ENCODE measurements at places on chromosomes 3 and 15. TPM values are rescaled to one million over a fixed set of nuclear protein-coding genes. Genes with fewer than 3 reads are reported as not detected.

The PROK2 gene
- total RNA-seq = not detected

The SAXO2 gene
- 2.8 TPM for total RNA-seq

The CCDC80 gene
- total RNA-seq = 38.7 TPM

The HRG gene
- total RNA-seq = not detected

The TMEM42 gene
- total RNA-seq = 12.8 TPM

The TUSC7 gene
- total RNA-seq = not detected

The LRRC2 gene
- 13.8 TPM for total RNA-seq

The C3orf20 gene
- total RNA-seq = 0.15 TPM

GRCh38 chr3:185188816-185189215 is 36.0 kb upstream of the C3orf70 start:
- no peak for DNase-seq

- DNase-seq = no peak
Observed at GRCh38 chr3:32240159-32240545, 1.7 kb downstream of the CMTM8 start.

- DNase-seq = no peak
Observed at GRCh38 chr3:23193831-23194230, 9.3 kb upstream of the UBE2E2 start.

GRCh38 chr3:20751296-20751695 is 565.3 kb upstream of the SGO1 start:
- no peak for DNase-seq

GRCh38 chr3:146468671-146469149 is 651 bp downstream of the PLSCR2 start:
- DNase-seq = no peak

DNA sequence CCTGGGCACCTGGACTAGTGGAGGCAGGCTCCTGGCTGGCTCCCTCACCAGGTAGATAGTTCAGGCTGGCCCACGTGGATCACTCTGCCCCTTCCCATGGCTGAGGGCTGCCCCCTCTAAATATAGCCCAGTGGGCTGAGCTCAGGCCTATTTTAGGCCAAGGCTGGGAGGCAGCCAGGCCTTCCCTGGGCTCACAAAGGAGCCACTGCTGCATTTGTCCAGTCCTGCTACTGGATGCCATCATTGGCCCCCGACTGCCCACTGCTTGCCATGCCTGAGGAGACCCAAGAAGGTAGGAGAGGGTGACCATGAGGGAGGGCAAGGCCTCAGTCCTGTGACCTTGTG is at the start of gene LSMEM2:
Gene LSMEM2 (plus strand): TSS at position 208 of the 345 bp plus-strand sequence. CDS start 27 bp downstream, at position 235.
- no peak for DNase-seq

GRCh38 chr15:55786341-55786740 is 43.4 kb upstream of the PRTG start:
- no peak for DNase-seq

GRCh38 chr15:76179023-76179422 is 119.2 kb downstream of the TMEM266 start:
- no peak for DNase-seq

DNA sequence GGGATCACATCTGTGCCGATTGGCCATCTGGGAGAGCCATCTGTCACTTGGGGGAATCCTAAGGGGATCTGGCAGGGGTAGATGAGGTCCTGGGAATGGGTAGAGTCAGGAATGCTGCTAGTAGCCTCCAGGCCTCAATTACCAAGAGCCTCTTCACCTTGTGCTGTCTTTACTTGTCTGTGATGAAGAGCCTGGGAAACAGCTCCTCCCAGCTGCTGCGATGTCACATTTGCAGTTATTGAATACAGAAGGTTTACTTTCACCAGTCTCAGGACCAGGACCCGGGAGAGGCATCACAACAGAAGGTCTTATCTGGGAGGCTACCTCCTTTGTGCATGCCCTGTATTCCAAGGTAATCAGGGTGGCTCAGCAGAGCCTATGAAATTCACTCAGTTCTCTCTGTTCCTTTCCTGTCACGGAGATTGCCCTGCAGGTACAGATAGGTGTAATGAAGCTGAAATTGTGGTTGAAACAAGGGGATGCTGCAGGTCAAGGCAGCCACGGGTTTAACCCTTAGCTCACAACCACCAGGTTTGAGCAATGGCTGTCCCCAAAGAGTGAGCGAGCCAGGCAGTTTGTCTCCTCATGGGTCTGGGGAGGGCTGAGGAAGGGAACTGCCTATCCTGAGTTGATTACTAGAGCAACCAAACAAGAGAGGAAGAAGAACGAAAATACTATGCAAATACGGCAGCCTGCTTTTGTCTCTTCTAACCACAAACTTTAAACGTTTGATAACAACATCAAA is 298.9 kb upstream of the RORA start:
- no peak for DNase-seq

DNA sequence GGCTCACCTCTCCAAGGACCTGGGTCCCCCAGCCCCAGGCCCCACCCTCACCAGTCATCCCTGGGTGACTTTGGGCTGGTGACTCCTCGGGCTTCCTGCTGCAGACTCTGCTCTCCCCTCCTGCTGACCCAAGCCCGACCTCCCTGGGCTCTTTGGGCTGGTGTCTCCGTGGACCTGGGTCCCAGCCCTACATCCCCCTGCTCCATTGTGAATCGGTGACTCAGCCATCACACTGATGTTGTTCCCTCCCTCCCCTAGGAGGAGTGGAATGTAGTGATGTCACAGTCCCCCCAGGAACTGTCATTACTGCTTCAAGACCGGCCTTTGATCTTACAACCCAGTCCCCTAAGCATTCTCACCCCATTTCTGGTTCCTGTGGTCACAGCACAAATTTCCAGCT is 83.7 kb downstream of the ADAMTS7 start:
- no peak for DNase-seq

- DNase-seq = no peak
Observed at GRCh38 chr3:192607798-192608197, 119.5 kb downstream of the FGF12 start.

DNA sequence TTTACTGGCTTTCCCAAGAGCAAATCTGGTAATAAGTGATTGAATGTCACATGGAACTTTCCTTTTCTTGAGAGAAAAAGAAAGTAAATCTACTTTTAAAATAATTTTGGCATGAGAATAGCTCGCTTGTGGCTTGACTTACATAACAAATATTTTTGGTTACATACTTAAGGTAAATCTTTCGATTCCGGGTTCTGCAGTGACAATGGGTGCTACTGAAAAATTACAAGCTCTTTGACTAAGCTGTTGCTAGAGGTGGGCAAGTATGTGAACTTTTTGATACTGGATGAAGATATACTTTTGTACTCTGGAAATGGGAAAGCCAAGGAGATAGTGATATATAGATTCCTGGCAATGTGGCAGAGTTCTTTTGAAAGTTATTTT is 51.9 kb upstream of the OTOL1 start:
- DNase-seq = no peak

GRCh38 chr3:141248064-141248463 is 16.4 kb downstream of the PXYLP1 start:
- DNase-seq = no peak

GRCh38 chr3:150227839-150228238 is 180.3 kb upstream of the TSC22D2 start:
- no peak for DNase-seq

DNA sequence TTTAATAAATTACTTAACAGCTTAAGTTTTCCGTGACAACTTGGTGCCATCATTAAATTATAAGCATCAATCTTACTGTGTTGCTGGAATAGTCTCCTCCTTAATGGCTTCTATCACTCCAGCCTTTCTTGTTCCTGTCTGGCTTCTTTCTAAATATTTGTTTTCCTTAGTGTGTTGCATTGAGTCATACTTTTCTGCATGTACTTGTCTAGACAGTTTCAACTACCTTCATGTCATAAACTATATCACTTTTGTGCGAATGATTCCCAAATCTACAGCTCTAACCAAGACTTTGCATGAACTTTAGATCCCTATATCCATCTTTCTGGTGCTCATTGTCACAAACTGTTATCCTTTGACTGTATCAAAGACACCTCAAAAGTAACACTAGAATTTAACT is 78.4 kb downstream of the AKAP13 start:
- DNase-seq = no peak

GRCh38 chr3:18559331-18559842 is 134.2 kb upstream of the SATB1 start:
- no peak for DNase-seq

DNA sequence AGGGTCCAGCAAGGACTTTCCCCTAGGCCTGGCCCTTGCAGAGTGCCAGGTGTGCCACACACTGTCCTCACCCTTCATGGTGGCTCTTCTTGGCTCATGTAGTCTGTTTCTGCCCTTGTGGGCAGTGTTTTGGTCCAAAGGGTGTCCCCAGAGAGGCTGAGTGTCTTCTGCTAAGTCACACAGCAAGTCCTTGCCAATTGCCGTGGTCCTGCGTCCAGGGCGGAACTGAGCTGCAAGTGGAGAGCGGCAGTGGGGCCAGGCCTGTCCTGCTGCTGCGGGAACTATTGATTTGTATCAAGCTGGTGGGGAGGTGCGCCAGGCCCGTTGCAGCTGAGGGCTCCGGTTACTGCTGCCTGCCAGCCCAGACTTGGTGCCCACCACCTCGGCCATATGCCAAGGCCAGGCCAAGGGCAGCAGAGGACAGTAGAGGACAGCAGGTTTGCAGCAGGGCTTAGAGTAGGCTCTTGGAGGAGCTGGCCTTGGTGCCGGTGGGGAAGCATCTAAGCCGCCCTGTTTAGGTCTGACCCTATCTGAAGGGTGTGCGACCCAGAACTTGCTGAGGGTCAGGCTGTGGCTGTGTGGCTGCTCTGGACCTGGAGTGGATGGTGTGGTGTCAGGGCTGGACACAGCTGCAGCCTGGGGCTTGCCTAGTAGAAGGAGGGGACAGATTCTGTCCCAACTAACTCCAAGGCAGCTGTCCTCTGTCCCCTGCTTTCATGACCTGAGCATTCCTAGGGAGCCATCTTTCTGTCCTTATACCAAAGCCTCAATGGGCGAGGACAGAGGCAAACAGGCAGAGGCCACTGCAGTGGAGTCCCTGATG is 4.5 kb downstream of the AMIGO3 start:
- DNase-seq = no peak

DNA sequence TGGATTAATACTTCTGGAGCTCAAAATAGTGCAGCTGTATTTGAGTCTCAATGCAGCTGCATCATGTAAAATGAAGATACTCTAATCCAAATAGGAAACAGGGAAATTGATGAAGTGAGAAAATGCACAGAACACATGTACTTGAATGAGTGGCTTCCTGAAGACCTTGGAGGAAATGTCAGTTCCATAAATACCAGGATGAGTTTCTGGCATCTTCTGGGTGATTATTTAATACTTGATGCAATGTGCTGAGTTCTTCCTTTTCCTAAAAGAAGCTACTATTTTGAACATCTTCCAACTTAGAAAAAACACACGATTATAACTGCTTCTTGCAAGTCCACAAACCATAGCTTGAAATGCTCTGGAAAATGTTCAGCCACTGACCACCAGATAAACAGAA is 162.8 kb downstream of the SLC9A9 start:
- no peak for DNase-seq

DNA sequence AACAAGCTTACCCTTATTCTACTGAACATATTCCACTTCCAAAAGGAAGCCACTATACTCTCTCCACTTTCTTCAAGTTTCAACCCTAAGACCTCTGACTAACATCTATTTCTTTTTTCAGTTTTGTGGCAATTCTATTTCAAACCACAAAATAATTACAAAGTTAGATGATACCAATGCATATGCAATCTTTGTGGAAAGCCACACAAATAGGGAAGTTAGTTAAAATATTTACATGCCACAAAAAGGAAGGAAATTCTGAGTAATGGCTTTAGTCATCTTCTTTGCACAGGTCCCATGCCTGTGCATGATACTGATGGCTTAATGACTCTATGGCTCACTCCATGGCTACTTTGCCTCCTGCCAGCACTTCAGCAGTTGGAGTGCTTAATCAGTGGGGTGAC is 57.0 kb upstream of the MCTP2 start:
- no peak for DNase-seq

- no peak for DNase-seq
Observed at GRCh38 chr3:157836022-157836421, 270.2 kb downstream of the SHOX2 start.

DNA sequence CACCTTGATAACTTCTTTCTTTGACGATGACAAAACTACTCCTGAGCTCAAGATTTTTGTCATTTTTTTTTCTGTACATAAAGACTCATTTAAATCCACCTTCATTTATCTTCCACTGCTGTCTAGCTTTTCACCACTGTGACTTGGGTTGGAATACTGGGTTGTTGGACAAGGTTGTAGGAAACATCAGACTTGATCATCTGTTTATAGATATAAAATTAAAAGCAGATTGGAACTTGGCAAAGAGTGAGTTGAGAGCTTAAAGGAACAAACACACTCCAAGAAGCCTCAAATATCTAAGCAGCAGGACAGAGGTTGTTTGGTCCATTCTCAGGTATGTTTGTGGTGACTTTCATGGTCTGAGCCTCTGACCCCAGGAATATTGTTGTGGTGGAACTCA is 141.7 kb upstream of the NDN start:
- no peak for DNase-seq

- no peak for DNase-seq
Observed at GRCh38 chr3:19427422-19428149, 279.3 kb downstream of the KCNH8 start.

DNA sequence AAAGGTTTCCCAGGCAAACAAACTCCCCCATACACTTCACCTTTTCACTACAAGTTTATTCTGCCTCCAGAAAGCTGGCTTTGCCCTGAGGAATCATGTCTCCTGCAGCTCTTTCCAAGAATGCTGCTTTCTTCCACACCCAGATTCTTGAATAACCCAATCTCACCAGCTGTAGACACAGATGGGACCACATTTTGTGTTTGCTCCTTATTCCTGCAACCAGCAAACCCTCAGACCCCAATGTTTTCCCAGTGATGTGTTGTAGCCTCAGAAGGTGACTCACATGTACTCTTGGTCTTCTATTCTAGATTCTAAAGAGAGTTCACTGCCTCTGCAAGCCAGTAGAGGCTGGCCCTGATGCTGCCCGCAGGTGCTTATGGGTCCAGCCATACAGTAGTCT is 23.6 kb upstream of the TRIM59 start:
- no peak for DNase-seq

- no peak for DNase-seq
Observed at GRCh38 chr3:128854475-128854874, 24.9 kb upstream of the ACAD9 start.

- DNase-seq = no peak
Observed at GRCh38 chr3:78183906-78184599, 1144.2 kb downstream of the ROBO2 start.

DNA sequence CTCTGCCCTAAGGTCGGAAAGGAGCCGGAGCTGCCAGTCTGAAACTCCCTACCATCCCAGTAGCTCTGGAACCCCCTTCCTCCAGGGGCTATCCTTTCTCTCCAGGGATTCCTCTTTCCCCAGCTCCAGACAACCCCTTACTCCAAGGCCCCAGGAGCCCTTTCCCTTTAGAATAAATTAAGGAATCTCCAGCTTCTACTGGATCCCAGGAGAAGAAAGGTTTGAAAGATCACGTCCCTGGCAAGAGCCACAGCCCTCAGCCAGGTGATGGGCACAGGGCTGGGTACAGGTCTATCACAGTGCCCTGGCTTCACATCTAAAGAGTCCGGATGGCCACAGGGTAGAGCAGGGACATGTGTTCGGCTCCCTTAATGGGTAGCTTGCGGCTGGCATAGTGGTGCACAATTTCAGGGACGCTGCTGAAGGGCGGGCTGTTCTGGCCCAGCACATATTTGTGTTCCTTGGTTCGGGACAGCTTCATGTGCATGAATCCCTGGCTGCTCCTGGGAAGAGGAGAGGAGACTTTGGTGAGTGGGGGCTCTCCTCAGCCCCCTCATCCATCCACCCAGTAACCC is 20.0 kb downstream of the SHF start:
- DNase-seq = no peak
